Hair follicle dermal papilla cell (primary cell): ENCODE measurements at places on chromosomes 13 and 19. TPM values are rescaled to one million over a fixed set of nuclear protein-coding genes. Genes with fewer than 3 reads are reported as not detected.

Gene KMT2B
- 6.6 and 9.1 TPM in 2 replicates for total RNA-seq

Gene KLK15
- not detected in 2 replicates for total RNA-seq

Gene PLIN5
- total RNA-seq: not detected in 2 replicates

Gene MATK
- total RNA-seq: not detected in 2 replicates

Gene ZNF610
- total RNA-seq: 1.9 and 2.6 TPM in 2 replicates

Gene MEIOSIN
- not detected in 2 replicates for total RNA-seq

Gene R3HDM4
- total RNA-seq: 34.6 and 46.8 TPM in 2 replicates

Gene RGL3
- 0.16 and 1.6 TPM in 2 replicates for total RNA-seq

Gene RUBCNL
- 3.9 and 7.0 TPM in 2 replicates for total RNA-seq

Gene TMEM38A
- 0.97 and 1.3 TPM in 2 replicates for total RNA-seq

Gene IRS2
- 16.2 and 20.9 TPM in 2 replicates for total RNA-seq

Gene ACP7
- 0.36 and 1.1 TPM in 2 replicates for total RNA-seq
